Ovary (tissue), 10 donors: ENCODE measurements at places on chromosomes 2 and 18.

DNA sequence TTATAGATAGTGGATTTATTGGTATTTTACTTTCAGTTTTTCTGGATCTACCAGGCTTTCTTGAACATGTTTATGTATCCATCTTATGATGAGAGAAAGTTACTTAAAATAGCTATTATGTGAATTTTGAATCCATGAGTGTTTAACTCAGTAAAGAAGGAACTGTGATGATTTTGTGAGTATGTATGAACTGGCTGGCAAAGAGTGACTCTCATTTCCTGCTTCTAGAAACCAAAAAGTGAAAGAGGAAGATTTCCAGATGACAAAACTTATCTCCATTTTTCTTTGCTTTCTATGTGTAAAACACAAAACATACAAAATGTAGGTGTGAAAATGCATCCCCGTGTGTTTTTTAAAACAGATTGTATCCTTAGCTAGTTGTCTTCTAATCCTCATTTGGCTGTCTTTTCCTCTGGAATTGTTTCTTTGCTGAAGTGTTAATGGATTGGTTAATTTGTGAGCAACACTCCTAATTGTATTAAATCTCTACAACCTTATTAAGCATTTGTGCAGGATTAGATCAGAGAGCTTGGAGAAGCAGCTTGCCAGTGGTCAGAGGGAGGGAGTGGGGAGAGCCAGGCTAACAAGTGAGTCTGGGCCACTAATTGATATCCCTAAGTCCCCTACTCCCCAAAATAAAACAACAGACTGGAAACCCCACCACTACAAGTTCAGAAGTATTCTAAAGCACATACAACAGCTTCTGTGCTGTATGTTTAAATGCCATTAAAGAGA is 23.9 kb downstream of the PTPRM start:
- DNase-seq = no peak

GRCh38 chr2:151028691-151029176 is 232.9 kb downstream of the RBM43 start:
- no peak for DNase-seq

DNA sequence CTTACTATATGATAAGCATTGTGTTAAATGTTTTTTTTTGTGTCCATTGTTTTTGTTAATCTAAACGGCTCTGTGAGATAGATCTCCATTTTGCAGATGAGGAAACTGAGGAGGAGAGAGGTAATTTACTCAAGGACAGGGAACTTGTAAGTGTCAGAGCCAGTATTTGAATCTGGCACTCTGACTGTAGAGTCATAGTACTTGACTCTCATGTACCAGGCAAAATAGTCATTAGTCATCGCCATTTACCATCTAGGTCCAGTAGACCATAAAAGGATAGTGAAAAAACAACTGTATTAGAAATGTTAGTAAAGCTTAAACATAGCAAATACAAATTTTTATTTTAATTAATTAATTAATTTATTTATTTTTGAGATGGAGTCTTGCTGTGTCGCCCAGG is 4.8 kb downstream of the PSMD14 start:
- no peak for DNase-seq

DNA sequence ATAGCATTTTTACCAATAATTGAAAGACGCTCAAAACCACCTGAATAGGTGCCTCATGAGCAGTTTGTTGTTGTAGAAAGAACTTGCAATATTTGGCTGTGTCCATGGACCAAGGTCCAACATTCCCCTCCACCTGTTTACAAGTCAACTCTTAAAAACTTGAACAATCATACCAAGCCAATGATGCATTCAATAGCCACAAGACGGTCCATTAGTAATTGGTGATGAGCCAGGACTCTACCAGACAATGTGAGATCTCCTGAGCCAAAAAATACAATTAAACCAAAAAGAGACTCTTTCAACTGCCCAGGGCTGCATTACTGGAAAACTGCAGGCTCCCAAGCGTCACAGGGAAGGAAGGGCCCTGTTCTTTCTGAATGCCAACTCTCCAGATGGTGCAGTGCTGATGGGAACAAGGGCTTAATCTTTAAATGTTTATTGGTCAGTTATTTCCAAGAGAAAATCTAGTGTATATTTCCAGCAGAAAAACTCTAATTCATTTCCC is 118.8 kb upstream of the EPB41L3 start:
- DNase-seq = no peak

- DNase-seq = peak; percentile 49
Observed at GRCh38 chr2:11744631-11745394, 1.6 kb upstream of the LPIN1 start.

GRCh38 chr2:111627256-111627655 is 256.7 kb downstream of the ANAPC1 start:
- DNase-seq = no peak
